Renal pelvis (tissue), 12 donors: ENCODE measurements at places on chromosomes 1 and 21. TPM values are rescaled to one million over a fixed set of nuclear protein-coding genes. Genes with fewer than 3 reads are reported as not detected.

DNA sequence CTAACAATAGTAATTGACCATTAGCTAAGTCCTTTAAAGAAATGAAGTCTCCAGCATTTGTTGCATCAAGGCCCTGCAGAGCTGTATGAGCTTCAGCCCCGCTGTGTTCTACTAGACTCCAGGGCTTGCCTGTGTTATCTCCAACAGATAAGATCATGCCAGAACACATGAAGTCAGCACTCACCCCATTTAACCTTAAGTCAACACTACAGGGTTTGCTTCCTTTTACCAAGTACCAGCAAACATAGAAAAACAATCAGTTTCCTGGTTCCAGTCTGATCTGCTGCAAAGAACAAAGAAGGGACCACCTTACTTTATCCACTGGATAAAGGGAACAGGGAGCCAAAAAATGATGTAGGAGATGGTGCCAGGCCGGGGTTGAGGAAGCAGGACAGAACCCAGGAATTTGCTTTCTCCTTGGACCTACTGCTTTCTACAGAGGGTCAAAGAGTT is 41.3 kb upstream of the ENAH start:
- DNase-seq = no peak

DNA sequence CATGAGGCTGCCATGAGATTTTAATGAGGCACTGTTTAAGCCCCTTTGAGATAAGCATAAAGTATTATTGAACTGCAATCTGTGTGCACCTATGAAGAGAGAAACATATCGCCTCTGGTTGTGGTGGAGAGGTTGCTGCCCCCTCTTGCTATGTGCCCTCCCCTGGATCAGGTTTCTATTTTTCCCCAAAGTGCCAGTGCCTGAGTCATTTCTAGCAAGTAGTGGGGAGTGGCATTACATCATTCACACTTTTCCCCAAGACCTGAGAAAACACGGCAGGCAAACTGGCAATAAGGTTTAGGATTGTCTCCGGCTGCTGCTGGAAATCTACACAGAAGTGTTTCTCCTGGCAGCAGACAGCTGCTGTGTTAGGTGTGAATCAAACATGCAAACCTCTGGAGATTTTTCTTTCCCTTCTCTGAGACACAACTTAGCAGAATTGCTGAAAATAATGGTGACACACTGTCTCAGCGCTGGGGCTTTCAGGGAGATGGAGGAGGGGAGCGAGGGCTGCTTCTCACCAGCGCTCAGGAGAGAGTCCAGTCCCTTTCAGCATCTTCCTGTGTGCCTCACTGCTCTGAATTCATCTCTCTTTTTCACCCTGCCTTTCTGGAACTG is 13.7 kb upstream of the RGS16 start:
- DNase-seq = no peak

GRCh38 chr1:225437710-225438437 is 10.0 kb upstream of the LBR start:
- no peak for DNase-seq

DNA sequence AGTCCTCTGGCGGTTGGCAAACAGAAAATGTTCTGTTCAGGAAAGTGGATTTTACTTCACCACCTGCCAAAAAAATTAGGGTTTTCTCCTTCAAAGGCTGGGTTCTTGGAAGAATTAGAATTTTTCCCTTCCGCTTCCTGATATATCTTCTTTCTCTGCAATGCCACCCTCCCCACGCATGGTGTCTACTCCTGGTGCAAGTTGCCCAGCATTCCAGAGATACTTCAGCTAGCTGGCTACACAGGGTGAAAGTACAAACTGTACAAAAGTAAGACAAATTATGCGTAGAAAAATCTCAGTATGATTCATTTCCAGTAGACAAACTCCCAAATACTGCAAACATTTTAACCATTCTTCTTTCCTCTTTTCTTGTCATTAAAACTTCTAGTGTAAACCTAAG is 430.1 kb upstream of the ESRRG start:
- no peak for DNase-seq

Gene MPZ
- 6.7 TPM for polyA plus RNA-seq

Gene MYBPH
- 0.50 TPM for polyA plus RNA-seq
